ENCODE measurements at places on chromosomes 5 and 9. TPM values are rescaled to one million over a fixed set of nuclear protein-coding genes. Genes with fewer than 3 reads are reported as not detected.

Gene AQP3
- 17.3 TPM for total RNA-seq

Gene RPL35
- 3,495 TPM for total RNA-seq

Gene MUSK
- 14.1 TPM for total RNA-seq

Gene CDC23
- 73.5 TPM for total RNA-seq

Gene PARP8
- total RNA-seq: 0.76 TPM

Gene GOLM1
- 120 TPM for total RNA-seq

Gene IER5L
- 3.1 TPM for total RNA-seq

Gene WHRN
- 3.1 TPM for total RNA-seq

Gene HAVCR1
- not detected for total RNA-seq

Gene LCNL1
- not detected for total RNA-seq

- peak; percentile 85 for DNase-seq
These were observed 121.0 kb downstream of the FEM1C start for GRCh38 chr5:115423541-115423940.

DNA sequence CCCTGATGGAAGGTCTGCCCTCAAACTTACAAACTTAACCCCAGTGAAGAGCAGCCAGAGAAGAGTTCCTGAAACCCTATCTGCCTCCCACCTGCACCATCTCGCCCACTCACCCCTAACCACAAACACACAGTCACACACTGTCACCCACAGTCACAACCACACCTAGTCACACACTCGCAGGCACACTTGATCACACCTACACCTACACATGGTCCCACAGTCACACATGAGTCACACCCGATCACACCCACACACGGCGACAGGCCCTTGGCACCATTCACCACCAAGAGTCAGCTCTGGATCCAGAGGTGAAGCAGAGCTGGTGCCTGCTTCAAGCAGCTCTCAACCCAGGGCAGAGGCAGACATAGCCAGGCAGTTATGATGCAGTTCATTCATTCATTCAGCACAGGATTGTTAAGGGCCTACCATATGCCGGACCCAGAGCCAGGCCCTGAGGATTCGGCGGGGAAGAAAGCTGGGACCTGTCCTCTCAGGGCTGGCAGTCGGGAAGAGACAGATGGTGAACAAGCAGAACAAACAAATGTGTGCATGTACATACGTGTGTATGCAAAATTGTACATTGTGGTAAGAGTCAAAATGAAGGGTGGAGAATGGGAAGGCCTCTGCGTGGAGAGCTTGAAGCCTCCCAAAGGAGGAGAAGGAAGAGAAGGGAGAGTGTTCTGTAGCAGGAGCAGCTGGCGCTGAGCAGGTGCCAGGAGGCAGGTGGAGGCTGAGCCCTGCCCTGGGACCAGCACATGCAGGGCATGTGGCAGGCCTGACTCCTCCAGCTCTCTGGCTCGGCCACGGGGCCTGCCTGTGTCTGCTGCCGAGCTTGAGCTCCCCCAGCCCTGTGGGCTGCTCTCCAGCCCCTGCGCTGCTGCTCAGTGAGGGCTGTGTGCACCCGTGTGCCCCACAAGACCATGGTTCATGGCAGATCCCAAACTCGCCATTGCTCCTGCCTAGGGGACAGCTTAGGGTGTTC lies 6.4 kb downstream of the TSPAN17 start:
- DNase-seq: no peak

DNA sequence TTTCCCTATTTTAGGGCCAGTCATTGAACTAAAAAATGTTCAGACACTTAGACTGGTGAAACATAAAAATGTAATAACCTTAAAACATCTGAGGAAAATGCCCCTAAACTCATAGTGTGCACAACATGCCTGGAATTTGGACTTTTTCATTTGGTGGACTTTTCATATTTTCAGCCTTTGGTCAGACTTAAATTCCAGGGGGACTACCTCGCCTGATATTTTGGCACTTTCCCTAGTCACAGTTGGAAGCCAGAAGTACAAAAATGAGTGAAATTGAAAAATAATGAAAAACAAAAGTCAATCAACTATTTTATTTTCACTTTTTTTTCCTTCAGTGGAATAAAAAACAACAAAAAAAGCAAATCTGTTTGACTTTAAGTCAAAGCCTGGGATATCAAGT lies 256.2 kb downstream of the ACTL7B start:
- DNase-seq: no peak

- DNase-seq: peak; percentile 34
These were observed 208.7 kb downstream of the BNC2 start for GRCh38 chr9:16661816-16662215.

GRCh38 chr5:130102960-130103359 lies 198.7 kb downstream of the CHSY3 start:
- DNase-seq: no peak

GRCh38 chr9:33939924-33940874 lies 108.5 kb downstream of the UBAP2 start:
- peak; percentile 41 for DNase-seq

GRCh38 chr9:123608104-123608503 lies 252.1 kb downstream of the CRB2 start:
- DNase-seq: no peak

DNA sequence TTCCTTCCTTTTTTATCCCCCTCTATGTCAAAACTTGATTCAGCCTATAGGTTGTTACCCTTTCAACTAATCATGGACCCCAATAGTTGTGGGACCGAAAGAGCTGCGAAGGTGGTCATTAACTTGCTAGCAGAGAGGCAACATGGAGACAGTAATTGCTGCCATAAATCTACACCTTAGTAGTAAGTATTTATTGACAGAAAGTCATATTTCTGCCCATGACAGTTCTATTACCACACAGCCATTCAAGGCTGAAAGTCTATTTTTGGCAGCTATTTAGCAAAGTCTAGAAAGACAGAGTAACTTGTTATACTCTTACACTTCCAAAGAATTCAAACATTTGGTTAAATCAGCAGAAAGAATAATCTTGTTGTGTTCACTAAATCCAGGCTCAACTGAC lies 236.2 kb downstream of the PRELID2 start:
- no peak for DNase-seq

GRCh38 chr5:58787987-58788386 lies 205.1 kb downstream of the RAB3C start:
- no peak for DNase-seq

GRCh38 chr9:133199648-133200321 lies 9.3 kb downstream of the OBP2B start:
- no peak for DNase-seq

DNA sequence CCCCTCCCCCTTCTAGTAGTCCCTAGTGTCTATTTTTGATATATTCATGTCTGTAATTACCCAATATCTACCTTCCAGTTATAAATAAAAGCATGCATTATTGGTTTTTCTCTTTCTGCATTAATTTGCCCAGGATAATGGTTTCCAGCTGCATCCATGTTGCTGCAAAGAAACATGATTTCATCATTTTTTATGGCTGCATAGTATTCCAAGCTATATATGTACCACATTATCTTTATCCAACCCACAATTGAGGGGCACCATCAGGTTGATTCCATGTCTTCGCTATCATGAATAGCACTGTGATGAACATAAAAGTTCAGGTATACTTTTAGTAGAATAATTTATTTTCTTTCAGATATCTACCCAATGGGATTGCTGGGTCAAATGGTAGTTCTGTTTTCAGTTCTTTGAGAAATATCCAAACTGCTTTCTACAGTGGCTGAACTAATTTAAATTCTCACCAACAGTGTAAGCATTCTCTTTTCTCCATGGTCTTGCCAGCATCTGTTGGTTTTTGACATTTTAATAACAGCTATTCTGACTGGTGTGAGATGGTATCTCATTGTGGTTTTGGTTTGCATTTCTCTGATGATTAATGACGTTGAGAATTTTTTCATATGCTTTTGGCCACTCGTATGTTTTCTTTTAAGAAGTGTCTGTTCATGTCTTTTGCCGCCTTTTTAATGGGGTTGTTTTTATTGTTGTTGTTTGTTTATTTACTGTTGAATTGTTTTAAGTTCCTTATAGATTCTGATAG lies 746.1 kb upstream of the MEF2C start:
- peak; percentile 12 for DNase-seq

DNA sequence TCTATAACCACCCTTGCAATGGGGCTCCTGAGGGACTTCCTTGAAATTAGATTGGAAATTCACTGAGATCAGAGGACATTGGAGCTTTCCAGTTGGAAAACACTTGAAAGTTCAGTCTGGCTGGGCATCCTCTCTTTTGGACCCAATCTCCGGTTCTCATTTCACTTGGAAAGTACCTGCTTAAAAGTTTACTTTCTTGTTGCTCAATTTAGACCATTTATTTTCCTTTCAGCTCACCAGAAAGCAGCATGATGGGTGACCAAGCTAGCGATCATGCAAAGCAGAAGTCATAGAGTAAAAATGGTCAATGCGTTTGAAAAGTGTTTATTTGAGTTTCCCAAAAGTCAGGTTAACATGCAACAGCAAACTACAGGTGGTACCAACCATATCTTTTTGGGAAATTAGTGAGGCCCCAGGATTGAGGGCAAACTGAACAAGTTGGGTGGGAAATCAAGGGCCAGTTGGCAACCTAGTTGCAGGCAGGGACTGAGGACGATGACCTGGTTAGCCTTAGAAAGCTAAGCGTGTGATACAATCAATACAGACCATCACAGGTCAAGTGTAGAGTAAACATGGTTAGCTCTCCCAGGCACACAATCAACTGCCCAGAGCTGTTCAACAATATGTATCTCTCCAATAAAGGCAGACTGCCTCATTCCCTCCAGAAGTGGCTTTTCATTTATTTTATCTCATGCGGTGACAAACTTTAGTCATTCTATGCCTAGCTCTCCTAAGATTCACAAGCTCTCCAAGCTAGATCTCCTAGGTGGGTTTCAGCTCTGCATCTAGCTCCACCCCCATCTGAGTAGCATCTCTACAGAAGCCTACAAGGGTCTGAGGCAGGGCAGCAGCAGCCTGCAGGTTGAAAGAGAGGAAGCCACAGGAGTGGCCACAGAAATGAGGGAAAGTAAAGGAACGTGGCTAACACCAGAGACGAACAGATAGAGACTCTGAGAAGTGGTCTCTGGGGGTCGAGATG lies 136.9 kb downstream of the UGCG start:
- no peak for DNase-seq

DNA sequence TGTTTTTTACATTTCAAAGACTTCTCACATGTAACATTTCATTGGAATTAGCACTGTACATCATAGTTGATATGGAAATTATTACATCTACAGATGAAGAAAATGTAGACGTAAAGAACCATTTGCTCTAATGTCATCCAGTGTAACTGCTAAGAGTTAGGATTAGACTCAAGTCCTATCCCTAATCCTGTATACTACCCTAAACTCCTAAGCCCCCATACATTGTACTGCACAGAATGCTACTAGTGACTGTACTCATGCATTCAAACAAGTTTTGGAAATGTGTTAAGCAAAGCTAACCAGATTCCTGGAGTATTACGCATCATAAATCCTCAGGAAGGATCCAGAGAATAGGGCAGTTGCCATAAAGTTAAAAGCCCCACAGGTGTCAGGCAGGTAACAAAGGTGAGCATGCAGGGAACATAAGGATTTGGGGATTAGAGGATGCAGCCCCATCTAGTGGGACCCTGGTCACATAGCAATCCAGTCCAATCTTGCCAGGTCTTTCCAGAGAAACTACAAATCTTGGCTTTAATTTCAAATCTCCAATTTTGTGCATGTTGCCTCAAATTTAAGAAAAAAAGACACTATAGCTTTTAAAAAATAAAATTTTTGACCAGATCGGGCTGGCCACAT lies 32.0 kb downstream of the HAVCR1 start:
- no peak for DNase-seq

DNA sequence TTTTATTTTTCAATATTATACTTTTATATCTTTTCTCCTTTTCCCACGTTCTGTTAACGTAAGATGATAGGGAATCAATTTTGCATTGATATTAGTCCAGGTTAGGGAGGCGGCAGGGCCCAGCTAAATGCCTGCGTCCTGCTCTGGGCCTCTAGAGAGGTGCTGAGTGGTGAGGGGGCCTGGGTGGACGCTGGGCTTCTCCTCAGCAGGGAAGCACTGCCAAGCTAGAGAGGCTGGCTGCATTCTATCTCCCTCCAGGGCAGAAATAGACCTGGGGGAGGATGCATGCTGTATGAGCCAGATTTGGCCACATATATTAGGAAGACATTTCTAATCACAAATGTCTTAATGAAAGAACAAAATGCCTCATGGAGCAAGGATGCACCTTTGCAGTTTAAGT lies 43.6 kb upstream of the NKX2-5 start:
- no peak for DNase-seq

GRCh38 chr9:76176171-76176570 lies 218.1 kb downstream of the RFK start:
- DNase-seq: no peak

- no peak for DNase-seq
These were observed 895.9 kb downstream of the TLE4 start for GRCh38 chr9:80467632-80468031.
